ENCODE measurements at places on chromosomes 6 and 20.

- DNase-seq, result no peak
Observed at GRCh38 chr6:83860782-83861495, 1.4 kb downstream of the CYB5R4 start.

DNA sequence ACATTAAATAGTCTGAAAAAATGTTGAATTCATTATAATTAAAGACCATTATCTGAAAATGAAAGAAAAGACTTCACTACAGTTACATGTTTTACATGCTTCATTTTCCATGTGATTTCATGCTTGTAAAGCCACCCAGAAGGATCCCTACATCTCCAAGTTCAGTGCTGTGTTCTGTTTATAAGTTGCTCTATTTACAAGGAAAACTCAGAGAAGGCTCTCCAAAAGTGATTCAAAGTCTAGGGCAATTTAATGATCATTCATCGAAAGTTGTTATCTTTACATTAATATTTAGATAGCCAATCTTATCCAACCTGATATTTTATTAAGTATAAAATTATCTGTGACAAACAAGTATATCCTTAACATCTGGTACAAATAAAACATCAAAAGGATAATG is 494.9 kb upstream of the RNF217 start:
- DNase-seq, result no peak

DNA sequence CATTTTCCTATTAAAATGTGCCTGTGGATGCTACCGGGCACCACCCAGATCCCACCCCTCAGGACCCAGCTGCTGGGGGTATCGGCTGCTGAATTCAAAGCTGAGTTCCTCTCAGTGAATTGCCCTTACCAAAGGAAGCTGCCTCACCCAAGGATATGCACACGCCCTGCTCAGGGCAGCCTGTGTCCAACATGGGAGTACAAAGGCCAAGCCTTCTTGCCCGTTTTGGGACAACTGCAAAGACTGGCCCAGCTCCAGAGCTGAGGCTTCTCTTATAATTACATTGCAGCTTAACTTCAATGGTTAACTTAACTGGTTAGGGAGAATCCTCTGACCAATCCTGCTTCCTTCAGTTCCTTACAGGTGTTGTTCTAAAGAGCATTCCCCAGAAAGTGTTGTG is 19.8 kb upstream of the FANCE start:
- DNase-seq, result no peak

- DNase-seq, result no peak
Observed at GRCh38 chr20:15011631-15012030, 674.2 kb upstream of the FLRT3 start.

GRCh38 chr6:136783495-136784270 is 8.6 kb downstream of the MAP3K5 start:
- DNase-seq, result no peak
